ENCODE measurements at places on chromosomes 5 and 9.

GRCh38 chr5:9544056-9544455 is 1.8 kb downstream of the SEMA5A start:
- no peak for DNase-seq

DNA sequence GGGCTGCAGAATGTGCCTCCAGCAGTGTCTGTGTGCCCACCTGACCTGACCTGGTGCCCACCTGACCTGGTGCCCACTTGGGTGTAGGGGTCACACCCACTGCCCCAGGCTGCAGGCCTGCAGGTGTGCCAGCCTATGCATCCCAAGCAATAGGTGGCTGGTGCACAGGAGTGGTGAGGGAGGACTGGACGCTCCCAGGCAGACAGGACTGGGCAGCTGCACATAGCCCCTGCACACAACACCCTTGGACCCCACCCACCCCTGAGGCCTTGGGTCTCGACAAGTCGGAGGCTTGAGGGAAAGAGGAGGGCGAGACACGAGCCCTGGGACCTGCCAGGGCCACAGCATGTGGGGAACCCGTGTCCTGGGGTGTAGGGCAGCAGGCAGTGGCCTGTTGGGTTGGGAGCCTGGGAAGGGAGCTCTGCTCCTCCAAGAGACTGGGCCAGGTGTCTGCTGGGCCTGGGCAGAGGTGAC is 10.8 kb upstream of the NRARP start:
- no peak for DNase-seq

GRCh38 chr9:95570646-95571045 is 53.9 kb upstream of the PTCH1 start:
- DNase-seq, result no peak

DNA sequence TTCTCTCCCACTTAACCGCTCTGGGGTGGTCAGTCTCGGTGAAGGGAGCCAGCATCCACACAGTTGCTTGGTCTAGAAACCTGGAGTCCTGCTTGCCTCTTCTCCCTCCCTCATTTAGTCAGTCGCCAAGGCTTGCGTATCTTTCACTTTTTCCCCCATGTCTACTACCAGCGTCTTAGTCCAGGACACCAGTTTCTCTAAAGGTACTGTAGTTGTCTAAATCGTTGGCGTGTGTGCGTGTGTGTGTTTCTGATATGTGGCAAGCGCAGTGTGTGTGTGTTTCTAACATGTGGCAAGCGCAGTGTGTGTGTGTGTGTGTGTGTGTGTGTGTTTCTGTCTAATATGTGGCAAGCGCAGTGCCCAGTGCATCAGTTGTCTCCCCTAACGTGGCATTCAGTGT is 641 bp downstream of the ATP6V1G1 start:
- DNase-seq, result no peak

DNA sequence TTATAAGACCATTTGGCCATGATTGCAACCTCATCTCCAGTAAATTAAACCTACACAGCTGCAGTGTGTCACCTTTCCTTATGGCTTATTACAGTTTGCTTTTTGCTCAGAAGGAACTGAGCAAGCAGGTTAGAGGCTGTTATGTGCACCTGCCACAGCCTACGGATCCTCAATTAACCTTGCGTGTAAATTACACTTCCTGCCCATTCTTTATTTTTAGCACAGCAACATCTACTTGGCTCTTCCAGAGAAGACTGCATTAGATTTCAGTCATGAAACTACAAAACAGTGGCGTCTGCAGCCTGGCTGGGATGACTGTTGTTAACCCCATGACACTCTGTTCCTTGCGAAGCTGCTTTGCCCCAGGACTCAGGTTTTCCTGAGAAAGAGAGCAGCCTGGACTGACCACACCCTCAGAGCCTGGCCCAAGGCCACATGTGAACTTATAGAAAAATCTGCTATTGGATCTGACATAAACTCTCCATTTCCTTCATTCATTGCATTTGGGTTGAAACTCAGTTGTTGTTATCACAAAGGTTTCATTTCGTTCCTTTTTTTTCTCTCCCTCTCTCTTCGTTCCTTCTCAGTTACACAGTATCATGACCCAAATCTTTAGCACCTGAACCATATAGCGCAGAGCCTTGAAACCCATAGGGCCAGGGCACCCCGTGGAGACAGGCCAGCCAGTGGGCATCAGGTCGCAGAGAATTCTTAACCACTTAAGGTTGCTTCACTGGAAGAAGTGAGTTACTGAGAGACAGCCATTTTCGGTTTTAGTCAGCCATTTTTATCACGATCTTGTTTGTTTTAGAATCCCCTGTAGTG is 138.6 kb downstream of the PALM2AKAP2 start:
- DNase-seq, result no peak
